Transverse colon (tissue), 4 donors: ENCODE measurements at places on chromosomes 1 and 21. TPM values are rescaled to one million over a fixed set of nuclear protein-coding genes. Genes with fewer than 3 reads are reported as not detected.

SLC45A1 gene
- total RNA-seq = 7.1 TPM

- peaks cover 11% of the 10 kb centered on the region for H3K4me1 ChIP-seq
- H3K27ac ChIP-seq = no peak overlapping the region
- H3K27me3 ChIP-seq = no peaks in the 10 kb centered on the region
Measured at GRCh38 chr1:162234571-162234970, 142.1 kb downstream of the SPATA46 start.

GRCh38 chr1:3454811-3455618 lies 550 bp downstream of the ARHGEF16 start:
- H3K4me1 ChIP-seq = peaks cover 28% of the 10 kb centered on the region
- peaks cover 38% of the 10 kb centered on the region for H3K27me3 ChIP-seq
- peak overlapping the region; percentile 70 for H3K4me3 ChIP-seq
- H3K36me3 ChIP-seq = no peaks in the 10 kb centered on the region
- DNase-seq = peak; percentile 70
- H3K27ac ChIP-seq = peak overlapping the region; percentile 89

DNA sequence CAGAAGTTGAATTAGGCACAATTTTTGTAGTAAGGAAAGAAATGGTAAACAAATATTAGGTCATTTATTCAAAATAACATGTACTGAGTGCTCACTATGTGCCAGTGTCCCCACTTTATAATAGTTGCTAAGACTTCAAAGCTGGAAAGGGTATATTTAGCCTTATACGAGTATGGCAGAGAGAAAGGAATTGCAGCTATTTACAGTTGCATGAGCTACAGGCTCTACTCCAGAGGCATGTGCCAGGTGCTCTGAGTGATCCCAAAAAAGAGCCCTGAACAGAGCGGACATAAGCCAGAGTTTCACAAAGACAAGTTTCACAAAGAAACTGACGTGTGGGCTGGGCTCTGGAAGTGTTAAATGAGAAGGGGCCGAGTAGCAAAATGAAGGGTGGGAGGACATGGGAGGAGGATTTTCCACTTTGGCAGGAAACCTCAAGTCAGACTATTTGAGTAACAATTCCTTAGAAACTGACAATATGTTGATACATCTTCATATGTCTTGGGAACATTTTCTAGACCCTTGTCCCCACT lies 40.9 kb downstream of the FASLG start:
- no peaks in the 10 kb centered on the region for H3K36me3 ChIP-seq
- no peak for DNase-seq
- no peak overlapping the region for H3K4me3 ChIP-seq
- no peaks in the 10 kb centered on the region for H3K27me3 ChIP-seq
- peaks cover 9% of the 10 kb centered on the region for H3K4me1 ChIP-seq

PSEN2 gene
- total RNA-seq = 47.5 TPM
